ENCODE measurements at places on chromosomes 5 and 9.

- no peak for DNase-seq
Observed at GRCh38 chr9:10144355-10144754, 468.4 kb downstream of the PTPRD start.

DNA sequence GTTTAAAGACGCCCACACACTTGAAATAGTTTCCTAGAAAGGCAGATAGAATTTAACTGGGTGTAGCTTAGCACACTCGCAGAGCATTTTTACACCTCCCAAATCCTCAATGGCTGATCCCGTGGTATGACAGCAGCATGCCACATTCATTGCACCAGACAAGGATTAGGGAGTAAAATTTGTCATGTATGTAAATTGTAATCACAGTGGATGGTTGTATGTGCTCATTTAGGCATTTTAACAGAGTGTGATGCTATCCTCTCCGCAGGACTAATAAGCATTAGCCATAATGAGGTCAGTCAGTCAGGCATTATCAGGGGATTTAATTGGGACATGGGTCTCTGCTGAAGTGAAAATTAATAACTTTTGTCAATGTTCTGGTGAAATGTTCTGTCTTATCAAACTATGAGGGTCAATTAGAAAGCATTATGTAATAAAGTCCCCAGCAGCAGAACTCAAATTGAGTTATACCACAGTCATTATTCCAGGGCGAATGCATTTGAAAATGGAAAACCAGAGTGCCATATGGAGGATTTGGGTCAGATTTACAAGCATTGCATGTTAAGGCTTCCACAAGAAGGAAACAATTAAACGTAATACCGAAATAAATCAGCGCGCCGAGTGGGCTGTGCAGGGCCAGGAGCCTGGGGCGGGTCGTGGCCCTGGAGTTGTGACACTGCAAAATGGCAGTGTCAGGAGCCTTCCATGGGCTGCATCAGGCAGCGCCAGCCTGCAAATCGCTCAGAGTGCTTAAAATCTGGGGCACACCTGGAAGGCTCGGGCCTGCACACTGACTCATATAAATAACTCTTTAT is 602.2 kb downstream of the BNC2 start:
- peak; percentile 31 for DNase-seq

DNA sequence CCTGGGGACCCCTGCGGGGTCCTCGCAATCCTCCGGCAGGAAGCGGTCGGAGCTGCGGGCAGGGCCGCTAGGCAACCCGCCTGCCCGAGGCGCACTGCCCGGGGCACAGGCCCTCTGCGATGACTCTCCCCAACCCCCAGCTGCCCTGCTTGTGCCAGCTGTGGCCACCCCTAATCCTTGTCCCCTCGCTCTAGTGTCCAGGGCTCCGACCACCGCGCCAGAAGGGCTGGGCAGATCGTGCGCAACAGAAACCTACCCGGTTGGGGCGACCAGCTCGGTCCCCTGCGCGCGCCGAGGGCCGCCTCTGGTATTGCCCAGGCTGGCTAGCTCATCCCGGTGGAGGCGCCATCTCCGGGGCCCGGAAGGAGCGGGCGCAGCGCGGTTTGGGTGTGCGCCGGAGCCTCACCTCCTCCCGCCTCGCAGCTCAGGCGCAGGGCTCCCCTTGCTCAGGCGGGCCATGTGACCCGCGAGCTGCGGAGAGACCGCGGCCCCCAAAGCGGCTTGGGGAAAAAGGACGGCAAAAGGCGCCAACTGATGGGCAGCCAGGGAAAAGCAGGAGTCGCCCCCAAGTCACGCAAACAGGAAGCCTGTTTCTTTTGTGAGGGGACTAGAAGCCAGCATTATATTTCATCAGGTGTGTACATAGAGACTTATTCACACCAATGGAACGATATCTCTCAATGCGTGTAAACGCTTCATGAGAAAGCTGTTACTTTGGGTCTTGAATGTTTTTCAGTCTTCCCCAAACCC is 46.8 kb upstream of the RNF20 start:
- DNase-seq: peak; percentile 81

GRCh38 chr5:98205691-98206461 is 567.6 kb upstream of the RGMB start:
- peak; percentile 64 for DNase-seq

GRCh38 chr9:120893611-120894307 is 16.8 kb upstream of the PHF19 start:
- peak; percentile 18 for DNase-seq

DNA sequence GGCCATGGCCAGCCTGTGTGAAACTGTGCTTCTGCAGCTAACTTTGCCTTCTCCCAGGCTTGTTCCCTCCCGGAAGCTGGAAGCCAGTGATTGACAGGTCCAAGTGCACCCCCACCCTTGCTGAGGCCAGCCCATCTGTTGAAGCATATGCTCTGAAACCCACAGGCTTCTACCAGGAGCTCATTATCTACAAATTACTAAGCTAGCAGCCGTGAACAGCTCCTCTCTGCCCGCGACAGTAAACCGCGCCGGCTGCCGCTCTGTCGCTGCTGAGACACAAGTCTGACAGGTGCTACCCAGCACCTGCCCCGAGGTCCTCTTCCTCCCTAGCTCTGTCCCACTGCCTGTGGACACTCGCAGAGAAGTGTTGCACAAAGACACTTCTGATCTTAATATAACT is 490.9 kb downstream of the GADD45G start:
- DNase-seq: no peak

Measured in fibroblast of skin of right biceps (primary cell).